ENCODE measurements at places on chromosomes 1 and 21.

DNA sequence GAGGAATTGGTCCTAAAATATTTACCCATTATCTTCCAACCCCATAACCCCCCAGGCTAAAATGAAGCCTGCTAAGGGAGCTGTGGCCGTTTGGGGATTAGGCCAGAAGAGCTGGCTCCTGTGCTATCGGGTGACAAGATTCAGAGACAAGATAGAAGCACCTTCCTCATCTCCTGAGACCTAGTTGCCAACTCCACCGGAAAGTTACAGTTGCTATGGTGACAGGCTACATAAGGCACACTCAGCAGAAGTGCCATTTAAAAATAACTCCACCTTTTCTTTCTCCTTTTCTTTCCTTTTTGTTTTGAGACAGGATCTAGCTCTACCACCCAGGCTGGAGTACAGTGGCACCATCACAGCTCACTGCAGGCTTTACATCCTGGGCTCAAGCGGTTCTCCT is 43.6 kb upstream of the ROR1 start:
- no peak for DNase-seq

DNA sequence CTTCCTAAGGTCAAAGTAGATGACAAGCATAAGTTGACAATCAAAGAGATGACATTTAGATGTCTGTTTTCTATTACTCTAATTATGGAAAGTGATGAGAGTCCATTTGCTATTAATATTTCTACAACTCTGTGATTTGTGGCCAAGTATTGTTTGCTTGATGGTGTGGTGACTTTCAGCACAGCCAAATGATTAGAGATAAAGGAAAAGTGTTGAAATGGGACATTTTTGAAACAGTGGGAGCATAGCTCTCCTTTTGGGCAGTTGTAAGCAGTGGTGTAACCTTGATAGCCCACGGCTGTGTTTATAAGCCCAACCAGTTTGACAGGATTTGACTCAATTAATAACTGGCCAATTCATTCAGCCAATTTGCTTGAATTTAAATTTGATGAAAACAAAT is 31.6 kb downstream of the ZC3H11B start:
- no peak for DNase-seq

DNA sequence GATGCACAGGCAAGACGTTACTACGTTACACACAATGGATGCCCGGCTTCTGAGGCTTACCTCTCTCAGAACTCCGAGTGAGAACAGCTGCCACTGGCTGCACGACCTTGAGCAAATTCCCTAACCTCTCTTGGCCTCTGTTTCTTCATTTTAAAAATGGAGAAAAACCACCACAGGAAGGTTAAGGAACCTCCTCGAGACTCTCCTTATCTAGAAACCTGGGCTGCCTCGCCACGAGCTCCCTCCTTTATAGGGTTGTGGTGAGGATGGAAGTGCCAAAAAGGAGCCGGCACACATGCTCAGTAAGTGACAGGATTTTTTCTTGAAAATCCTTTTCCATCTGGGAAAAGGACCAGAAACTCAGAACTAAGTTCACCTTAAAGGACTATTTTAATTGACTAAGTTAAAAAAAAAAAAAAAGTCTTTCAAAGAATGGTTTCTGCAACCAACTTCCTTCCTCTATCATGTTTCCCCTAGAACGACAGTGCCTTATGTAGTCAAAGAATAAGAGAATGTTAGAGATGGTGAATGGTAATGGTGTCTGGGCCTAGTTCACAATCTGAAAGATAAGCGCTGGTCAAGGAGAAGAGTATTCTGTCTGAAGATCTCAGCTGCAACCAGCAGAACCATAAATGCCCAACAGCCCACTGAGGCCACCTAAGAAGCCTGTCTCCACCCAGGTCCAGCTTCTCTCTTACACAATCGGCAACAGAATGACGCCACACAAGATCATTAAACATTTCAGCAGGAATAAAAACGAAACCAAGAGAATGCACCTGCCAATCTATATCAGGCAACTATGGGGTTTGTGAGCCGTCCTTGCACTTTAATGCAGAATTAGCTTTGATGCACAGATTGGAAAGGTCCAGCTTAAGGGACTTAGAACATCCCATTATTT is 64.9 kb downstream of the SLC45A1 start:
- no peak for DNase-seq

- no peak for DNase-seq
Measured at GRCh38 chr21:17848228-17848627, 29.1 kb upstream of the C21orf91 start.

DNA sequence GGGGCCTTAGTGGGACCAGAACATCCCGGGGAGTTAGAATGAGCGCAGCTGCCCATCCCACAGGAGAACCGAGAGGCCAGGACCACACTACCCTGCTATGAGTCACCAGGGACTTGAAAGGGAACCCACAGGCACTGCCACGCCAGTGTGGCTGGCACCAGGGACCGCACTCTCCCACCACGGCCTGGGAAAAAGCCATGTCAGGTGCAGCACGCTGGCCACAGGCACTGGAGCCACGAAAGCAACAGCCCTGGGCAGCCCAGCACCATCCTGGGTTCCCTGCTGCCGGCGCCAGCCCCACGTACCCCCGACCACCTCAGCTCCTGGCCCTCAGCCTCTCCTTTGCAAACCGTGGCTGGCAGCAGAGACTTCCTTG is 14.1 kb upstream of the TMEM240 start:
- DNase-seq = no peak

GRCh38 chr1:236075848-236076247 is 11.0 kb upstream of the NID1 start:
- no peak for DNase-seq

- no peak for DNase-seq
Measured at GRCh38 chr1:69246109-69246508, 321.6 kb upstream of the LRRC7 start.

DNA sequence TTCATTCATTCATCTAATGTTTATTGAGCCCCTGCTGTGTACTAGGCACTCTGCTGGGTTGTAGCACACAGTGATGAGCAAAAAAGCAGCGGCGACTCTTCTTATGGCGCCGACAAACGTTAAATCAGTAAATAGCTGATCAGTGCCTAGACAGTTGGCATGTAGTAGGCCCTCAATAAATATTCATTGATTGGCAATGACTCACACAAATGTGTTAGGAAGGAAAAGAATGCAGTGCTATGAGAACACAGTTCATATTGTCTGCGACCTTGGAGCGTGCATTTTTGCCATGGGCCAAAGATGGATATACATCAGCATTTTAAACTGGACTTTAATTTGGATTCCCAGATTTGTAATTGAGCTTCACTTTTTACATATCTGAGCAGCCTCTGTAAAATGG is 52.0 kb downstream of the PRDM2 start:
- DNase-seq = no peak

DNA sequence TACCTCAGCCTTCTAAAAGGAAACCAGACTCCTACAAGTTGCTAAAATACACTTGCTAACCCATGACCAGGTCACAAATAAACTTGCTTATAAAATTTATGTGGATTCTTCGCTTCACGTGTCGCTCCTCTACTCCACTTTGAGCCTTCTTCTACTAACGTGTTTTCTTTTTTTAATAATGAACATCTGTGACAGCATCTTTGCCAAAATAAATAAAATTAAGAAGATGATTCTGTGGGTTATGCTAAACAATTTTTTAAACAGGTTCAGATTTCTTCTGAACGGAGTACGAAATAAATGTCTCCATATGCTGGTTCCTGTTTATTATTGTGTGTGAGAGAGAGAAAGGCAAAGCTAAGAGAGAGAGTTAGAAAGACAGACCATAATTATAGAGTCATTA is 735.8 kb downstream of the LTN1 start:
- no peak for DNase-seq

- DNase-seq = no peak
Measured at GRCh38 chr1:231706934-231707333, 80.3 kb downstream of the DISC1 start.

GRCh38 chr1:21384620-21385019 is 55.3 kb upstream of the NBPF3 start:
- DNase-seq = no peak

GRCh38 chr1:219699870-219700269 is 87.0 kb upstream of the ZC3H11B start:
- DNase-seq = no peak

- no peak for DNase-seq
Measured at GRCh38 chr21:32508558-32508957, 76.8 kb downstream of the TCP10L start.

- DNase-seq = no peak
Measured at GRCh38 chr1:89873288-89873687, 52.5 kb downstream of the LRRC8D start.

DNA sequence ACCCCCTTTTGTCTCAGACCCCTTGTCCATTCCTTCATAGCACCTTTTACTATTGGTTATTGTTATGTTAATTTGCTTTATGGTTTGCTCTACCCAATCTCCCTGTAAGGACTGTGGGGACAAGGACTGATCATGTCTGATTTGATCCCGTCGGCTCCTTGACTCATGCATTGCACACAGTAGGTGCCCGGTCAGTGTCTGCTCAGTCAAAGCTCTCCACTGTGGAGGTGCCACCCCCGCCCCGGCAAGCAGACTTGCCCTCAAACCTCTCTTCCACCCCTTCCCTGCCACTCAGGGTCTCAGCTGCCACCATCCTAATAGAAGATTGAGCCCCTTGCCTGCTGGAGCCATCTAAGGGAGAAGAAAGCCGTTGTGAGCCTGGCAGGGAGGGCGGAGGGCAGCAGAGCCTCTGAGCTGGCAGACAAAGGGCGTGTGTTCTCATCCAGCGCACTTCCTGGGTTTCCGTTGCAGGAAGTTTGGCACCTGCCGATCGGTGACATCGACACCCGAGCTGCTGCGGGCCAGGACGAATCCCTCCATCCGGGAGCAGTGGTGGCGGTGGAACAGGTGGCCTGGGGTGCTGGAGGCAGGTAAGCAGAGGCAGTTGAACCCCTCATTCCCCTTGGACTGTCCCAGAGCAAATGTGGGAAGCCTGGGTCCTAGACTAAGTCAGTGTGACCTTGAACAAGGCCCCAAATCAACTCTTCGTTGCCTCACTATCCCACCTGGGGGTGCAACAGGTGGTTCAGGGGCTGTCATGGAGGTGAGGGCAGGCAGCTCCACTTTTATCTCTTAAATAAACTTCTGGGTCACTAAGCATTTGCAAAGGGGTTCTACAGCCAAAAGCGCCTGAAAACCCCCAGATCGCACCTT is 2.2 kb upstream of the FBLIM1 start:
- DNase-seq = no peak

GRCh38 chr21:28654406-28654805 is 338.3 kb downstream of the LTN1 start:
- DNase-seq = no peak

DNA sequence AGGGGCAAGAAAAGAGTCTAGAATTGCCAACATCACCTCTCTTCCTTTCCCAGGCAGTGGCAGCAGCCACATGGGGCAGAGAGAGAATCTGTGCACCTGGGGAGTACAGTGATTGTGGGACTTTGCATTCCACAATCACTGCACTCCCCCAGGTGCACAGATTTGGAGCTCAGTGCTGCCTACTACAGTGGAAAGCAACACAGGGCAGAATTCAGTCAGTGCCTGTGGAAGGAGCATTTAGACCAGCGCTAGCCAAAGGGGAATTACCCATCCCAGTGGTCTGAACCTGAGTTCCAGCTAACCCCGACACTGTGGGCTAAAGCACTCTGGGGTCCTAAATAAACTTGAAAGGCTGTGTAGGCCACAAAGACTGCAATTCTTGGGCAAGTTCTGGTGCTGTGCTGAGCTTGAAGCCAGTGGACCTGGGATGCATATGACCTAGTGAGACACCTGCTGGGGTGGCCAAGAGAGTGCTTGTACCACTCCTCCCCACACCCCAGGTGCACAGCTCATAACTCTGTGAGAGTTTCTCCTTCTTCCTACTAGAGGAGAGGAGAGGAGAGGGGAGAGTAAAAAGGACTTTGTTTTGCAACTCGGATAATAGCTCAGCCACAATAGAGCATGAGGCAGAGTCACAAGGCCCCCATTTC is 50.3 kb downstream of the NUP210L start:
- no peak for DNase-seq

DNA sequence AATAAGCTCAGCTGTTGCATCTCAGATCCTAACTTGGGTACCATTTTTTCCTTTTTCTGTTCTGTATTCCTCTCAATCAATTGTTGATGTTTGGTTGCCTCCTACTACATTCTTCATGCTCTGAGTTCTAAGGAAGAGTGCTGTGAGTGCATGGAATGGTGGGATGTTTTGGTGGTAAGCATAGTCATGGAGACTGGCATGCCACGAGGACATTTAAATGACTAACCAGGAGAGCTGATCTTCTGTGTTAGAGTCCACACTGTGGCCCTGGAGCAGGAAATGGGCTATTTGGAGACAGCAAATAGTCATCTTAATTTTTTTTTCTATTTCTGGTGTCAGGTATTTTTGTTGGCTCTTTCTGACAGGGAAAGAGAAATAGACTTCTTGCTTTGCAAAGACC is 69.5 kb upstream of the HSD17B7 start:
- DNase-seq = no peak

- no peak for DNase-seq
Measured at GRCh38 chr1:7315946-7316345, 455.1 kb upstream of the VAMP3 start.

GRCh38 chr1:205610901-205611466 is 20.8 kb downstream of the ELK4 start:
- no peak for DNase-seq

DNA sequence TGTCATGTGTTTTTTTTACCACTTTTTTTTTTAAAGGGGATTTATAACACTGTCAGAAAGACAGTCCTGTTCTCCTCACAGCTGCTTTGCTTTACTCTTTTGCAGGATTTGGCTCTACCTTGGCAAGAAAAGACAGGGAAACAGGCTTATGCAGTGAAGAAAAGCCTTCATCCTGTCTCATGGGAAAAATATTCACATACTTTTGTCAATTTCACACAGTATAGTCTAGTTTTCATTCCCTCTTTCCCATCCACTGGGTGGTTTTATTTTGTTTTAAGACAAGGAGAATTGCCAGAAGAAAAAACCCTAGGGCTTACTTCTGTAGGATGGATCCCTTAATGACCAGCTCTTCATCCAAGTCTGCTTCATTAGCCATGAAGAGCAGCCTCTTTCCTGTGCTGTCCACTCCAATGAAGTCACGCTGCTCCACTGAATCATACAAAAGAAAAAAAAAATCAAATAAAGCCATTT is 60.0 kb downstream of the EIF2B3 start:
- no peak for DNase-seq

- no peak for DNase-seq
Measured at GRCh38 chr1:177223359-177223758, 52.6 kb downstream of the BRINP2 start.

Measured in activated CD8-positive, alpha-beta memory T cell treated with anti-CD3 and anti-CD28 coated beads for 48 hours (primary cell).